Hypothalamus (tissue), 51 donors: ENCODE measurements at places on chromosomes 1 and 21.

- no peak for DNase-seq
These were observed 16.9 kb upstream of the SAMD11 start for GRCh38 chr1:906600-907420.

DNA sequence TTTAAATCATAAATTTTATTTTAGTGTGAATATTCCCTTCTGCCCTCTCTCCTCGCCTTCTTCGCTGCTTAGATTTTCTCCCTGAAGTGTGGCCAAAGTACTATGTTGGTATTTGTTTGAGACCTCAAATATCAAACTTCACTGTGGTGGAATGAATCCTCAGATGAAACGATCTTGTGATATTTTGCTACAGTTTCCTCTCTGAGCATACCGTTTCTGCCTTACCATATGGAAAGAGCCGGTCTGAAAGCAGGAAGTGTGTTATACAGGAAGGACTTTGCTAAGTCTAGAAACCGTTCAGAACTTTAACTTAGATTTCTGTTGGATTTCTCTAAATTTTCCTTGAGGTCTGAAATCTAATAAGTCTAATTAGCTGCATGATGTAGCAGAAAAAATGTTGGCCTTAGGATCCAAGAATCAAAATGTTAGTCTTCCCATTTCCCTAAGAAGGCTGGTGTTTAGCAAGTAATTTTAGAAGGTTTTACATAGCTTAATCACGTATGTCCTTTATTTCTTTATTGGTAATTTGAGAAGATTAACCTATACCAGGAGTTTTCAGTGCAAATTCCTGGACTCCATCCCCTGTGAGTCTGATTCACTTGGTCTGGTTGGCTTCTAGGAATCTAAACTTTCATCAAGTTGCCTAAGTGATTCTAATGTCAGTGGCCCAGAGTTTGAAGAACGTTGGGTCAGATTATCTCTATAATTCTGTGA lies 30.7 kb downstream of the SDCCAG8 start:
- DNase-seq, result no peak

DNA sequence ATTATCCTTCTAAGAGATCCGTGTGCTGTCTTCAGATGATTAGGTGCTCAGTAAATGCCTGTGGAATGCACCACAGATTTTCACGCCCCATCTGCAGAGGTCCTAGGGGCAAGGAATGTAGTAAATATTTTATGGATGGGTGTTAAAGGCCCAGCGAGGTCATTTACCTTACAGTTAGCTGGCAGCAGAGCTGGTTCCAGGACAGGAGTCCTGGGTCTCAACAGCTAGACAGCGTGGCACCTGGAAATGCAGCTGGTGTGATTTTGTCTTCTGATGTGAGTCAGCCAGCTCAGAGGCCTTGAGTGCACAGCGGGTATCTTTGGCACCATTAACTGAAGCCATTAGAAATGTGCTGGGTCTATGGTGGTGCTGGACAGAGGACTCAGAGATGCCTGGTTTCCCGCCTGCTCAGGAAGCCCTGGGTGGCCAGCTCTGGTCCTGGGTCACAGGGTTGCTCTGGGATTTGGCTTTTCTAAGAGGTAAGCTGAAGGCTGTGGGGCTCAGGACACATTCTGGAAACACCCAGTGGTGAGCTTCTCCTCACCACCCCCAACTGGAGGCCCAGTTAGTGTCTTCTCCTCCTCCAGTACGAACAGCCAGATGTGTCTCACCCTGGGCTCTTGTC lies 65.5 kb downstream of the DDX20 start:
- no peak for DNase-seq

DNA sequence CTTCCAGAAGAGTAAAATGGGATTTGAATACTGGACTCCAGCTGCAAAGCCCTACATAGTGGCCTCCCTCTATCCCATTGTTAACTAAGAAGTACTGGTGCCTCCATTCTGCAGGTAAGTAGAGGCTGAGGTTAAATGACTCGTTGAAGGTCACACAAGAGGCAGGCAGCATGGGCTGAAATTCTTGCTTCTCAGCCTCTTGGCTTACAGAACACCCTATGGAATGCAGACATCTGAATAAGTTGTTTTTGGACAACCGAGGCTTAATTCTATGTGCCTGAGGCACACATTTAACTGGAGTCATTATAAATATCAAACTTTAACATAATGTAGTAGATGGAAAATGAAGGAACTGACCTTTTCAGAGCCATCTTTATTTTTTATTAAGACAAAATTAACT lies 5.7 kb downstream of the DNAJC11 start:
- DNase-seq, result no peak

DNA sequence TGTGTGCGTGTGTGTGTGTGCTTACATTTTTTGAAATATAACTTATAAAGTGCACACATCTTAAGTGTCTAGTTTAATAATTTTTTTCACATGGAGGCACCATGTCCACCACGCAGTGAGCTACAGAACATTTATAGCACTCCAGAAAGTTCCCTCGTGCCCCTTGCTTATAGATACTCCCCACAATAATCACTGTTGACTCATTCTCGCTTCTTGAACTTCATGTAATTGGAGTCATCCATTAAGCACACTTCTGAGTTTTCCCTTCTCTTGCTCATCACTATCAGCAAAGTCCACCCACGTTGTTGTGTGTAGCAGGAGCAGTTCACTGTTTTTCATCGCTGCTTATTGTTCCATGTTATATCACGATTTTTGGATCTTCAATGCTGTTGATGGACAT lies 78.4 kb upstream of the DISP3 start:
- DNase-seq, result no peak

DNA sequence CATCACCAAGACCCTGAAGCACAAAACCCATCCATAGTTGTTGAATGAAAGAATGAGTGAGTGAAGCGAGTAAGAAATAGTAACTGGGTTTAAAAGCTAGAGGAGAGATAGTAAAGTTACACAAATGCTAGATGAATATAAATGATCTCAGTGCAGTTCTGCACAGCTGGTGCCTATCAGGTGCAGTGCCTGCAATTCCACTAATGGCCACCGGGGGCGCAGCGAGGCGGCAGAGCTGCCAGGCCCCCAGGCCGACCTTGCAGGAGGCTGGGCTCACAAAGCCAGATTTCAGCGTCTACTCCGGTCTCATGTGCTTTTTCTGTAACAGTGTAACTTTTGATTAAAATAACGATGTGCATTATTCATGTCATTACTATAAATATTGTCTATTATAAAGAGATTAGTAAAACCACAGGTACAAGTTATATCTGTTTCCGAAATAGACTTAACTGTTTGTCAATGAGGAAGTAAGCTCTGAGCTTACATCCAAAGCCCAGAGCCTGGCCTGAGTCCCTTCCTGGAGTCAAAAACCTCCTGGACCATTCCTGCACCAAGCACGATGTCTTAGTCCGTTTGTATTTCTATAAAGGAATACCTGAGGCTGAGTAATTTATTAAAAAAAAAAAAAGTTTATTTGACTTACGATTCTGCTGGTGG lies 477.6 kb downstream of the NPHP4 start:
- DNase-seq, result no peak

- DNase-seq, result no peak
These were observed 2.1 kb upstream of the H3-3A start for GRCh38 chr1:226060427-226060826.

DNA sequence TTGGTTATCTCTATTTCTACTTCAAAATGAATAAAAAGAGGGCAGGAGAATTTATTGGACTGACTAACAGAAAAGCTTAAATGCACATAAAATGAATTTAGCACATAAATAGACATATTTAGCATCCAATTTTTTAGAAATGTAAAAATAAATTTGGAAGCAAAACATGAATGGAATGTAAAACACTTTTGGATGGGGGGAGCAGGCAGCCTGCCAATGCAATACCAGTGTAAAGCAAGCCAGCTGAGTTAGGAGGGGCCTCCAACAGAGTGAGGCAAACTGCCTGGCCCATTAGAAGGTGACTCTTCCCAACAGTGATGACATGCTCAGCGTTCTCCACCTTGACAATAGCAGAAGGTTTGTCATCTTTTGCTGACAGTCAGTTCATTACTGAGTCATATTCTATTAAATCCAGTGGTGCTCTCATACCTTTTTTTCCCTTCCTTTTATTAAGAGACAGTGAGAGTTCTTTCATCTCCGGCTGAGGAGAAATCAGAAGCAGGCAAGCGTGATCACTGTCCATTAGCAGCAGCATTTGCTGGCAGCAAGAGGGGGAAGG lies 19.5 kb upstream of the EXO1 start:
- DNase-seq, result no peak

DNA sequence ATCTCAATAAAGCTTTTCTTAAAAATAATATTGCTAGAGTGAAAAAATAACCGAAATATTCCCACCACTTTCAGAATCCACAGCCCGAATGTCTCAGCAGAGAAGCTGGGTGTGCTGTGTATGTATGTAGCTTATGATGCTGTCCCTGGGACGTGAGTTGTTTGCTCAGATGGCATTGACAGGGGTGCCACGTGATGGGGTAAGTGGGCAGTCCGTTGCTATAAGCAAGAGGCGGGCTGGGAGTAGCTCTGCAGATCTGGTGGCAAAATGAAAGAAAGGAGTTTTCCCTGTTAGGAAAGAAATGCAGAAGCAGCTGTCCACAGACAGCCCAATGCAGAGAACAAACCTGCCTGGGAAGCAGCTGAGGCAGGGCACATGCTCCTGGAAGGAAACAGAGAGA lies 3.8 kb upstream of the FAM20B start:
- peak; percentile 17 for DNase-seq

DNA sequence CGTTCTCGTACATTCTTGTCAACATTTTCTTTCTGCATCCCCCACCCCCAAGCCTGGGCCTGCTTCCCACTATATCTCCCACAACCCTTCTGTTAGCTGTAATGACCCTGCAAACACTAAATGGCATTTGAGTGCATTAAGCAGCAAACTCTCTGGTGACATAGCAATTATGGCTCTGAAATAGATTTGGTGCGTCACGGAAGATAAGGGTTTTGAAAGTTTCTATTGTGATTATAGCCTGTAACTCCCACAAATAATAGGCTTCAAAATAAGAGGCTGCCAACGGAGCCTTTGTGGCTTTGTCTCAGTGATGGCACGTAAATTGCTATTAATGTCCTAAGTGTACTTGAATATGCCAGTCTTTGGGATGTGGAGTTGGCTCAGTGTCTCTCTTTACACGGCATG lies 277.6 kb downstream of the PBX1 start:
- no peak for DNase-seq

GRCh38 chr1:30679201-30679975 lies 44.0 kb downstream of the MATN1 start:
- no peak for DNase-seq

GRCh38 chr21:33069994-33070743 lies at the start of gene OLIG1:
TSS of gene OLIG1 (plus strand) at chr21:33070141. CDS start at chr21:33070247, 106 bp downstream.
- DNase-seq, result peak; percentile 38

DNA sequence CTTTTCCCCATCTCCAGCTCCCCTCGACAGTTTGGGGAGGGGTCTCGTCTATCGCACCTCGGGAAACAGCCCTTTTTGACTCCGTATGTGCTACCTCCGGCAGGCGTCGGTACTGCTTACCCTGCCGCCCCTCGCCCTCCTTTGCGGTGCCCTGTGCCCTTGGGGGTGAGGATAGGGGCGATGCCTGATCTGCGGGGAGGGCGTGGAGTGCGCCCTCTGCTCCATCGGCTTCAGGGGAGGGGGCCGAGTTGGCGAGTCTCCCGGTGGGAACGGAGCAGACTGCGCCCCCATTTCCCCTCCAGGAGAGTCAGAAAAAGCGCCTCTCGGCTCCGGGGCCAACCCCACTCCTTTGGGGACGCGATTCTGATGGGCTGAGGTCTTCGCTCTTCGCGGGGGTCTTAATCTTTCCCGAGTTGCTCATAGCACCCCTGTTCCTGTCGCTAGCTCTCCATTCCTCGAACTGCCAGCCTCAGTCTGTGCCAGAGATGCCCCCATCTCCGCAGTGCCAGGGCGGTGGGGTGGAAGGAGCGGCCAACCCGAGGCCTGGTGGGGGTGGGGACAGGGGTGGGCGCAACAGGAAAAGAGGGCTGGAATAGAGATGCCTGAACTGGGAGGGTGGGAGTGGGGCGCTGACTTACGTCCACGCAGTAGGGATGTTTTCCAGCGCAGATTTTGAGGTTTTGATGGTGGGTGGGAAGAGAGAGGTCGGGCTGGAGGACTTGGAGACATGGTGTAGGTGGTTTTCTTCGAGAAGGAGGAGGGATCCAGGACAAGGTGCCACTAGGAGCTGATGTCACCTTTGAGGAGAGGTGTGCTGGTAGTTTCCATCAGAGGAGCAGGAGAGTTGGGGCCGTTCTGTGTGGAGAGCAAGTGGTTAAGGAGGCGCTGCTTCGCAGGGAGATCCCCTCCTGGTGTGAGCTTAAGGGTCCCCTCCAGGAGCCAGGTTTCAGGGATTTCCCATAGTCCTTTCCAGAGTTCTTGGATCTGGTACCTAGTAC lies 674 bp downstream of the PPFIA4 start:
- no peak for DNase-seq

DNA sequence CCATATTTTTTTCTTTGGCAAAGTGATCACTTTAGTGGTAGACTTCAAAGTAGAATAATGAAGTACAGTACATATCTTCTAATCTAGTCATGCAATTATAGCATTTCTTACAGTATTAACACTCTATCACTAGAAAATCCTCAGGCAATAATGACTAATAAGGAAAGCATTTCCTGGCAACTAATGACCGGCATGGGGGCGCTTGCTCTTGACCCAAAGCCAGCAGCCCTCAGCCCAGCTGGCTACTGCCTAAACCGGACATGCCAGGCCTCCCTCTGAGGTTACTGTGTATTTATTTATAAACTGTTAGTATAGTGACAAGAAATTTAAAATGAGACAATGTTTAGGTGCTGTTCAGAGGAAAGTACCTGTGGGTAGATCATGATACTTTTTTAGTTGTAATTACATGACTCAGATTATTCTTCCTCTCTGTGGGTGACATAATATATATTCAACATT lies 633.8 kb downstream of the PTPRC start:
- DNase-seq, result no peak

DNA sequence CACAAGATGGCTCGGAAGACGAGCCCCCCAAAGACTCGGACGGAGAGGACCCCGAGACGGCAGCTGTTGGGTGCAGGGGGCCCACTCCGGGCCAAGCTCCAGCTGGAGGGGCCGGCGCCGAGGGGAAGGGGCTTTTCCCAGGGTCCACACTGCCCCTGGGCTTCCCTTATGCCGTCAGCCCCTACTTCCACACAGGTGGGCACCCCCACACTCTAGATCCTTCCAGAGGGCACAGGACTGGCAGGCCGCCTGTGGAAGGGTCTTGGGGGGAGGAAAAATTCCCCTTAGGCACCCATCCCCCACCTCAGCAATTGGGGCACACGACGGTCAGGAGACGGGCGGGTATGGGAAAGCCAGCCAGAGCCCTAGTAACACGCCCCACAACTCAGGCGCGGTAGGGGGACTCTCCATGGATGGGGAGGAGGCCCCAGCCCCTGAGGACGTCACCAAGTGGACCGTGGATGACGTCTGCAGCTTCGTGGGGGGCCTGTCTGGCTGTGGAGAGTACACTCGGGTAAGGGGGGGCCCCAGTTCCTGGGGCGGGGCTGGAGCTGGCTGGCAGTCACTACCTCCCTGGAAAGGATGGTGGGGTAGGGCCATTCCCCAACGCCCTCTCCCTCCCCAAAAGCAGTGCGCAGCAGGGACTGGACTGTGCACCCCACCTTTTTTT lies 16.1 kb downstream of the NOC2L start:
- DNase-seq, result no peak

GRCh38 chr21:42839271-42840231 lies 39.8 kb downstream of the WDR4 start:
- DNase-seq, result no peak
